Heart right ventricle (tissue), 16 donors: ENCODE measurements at places on chromosomes 11 and 22.

DNA sequence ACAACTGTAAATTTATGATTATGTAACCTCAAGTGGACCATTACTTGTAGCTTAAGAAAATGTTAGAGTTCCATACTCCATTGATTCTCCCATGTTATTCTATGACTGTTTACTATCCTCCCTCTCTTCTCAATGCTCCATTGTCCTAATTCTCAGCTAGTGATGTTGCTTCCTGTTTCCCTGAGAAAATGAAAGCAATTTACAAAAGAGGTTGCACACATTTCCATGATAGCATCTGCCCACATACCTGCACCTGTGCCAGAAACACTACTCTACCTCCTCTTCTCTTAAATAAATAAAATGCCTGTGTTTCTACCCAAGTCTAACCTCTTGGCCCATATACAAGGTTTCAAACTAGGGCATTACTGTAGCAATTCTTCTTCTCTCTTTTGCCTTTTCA, 1620.9 kb downstream of the FAM181B start:
- DNase-seq, result no peak

- DNase-seq, result peak; percentile 53
Observed at GRCh38 chr11:100863080-100863581, 176.0 kb downstream of the ARHGAP42 start.

GRCh38 chr22:33219648-33220384, 161.6 kb upstream of the SYN3 start:
- DNase-seq, result no peak

- DNase-seq, result peak; percentile 80
Observed at GRCh38 chr11:118572061-118572980, at the start of gene ARCN1. ARCN1 (plus strand) TSS chr11:118572409; CDS start chr11:118572548, 139 bp downstream.

DNA sequence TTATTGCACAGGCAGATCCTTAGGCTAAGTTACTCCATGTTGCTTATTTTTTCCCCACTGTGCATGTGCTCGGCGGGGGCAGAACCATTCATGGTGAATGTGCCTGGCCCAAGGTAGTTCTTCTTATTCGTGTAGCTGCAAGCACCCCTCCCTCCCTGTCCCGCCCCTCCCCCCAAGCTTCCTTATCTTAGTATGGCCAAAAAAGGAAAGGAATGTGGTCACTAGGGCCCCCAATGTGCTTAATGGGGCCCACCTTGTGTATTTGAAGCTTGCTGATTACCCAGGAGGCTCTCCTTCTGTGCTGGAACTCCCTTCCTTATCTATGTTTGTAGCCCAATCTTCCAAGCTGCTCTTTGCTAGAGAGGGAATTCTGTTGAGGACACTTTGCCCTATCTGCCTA, 1259.7 kb upstream of the RAG2 start:
- no peak for DNase-seq

GRCh38 chr11:2699531-2700414, at the start of gene KCNQ1OT1:
KCNQ1OT1 (minus strand) TSS chr11:2699994.
- DNase-seq, result peak; percentile 90

DNA sequence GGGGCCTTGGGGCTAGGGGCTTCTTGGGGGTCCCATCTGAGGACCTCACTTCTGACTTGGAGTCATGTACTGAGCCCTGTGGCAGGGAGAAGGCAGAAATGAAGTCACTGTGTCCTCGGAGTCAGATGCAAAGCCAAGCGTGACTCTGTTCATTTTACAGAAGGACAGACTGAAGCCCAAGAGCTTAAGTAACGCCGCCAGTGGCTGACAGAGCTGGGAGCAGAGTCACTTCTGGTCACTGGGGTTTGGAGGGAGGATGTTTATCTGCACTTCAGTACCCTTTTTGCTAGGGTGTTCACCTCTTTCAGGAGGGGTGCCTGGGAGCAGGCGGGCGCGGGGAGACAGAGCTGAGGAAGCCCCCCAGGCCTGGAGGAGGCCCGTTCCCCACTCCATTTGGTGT, 10.7 kb downstream of the CD6 start:
- DNase-seq, result no peak

- no peak for DNase-seq
Observed at GRCh38 chr22:38401336-38402084, 53.5 kb downstream of the KCNJ4 start.

GRCh38 chr11:2726964-2727363, 27.2 kb upstream of the KCNQ1OT1 start:
- no peak for DNase-seq

DNA sequence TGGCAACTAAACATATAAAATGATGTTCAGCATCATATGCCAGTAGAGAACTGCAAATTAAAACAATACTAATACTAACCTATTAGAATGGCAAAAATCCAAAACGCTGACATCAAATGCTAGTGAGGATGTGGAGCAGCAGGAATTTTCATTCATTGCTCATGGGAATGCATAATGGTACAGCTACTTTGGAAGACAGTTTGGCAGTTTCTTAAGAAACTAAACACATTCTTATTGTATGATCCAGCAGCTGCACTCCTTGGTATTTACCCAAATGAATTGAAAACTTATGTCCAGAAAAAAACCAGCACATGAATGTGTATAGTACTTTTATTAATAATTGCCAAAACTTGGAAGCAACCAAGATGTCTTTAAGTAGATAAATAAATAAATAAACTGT, 258.0 kb downstream of the TENM4 start:
- DNase-seq, result no peak

DNA sequence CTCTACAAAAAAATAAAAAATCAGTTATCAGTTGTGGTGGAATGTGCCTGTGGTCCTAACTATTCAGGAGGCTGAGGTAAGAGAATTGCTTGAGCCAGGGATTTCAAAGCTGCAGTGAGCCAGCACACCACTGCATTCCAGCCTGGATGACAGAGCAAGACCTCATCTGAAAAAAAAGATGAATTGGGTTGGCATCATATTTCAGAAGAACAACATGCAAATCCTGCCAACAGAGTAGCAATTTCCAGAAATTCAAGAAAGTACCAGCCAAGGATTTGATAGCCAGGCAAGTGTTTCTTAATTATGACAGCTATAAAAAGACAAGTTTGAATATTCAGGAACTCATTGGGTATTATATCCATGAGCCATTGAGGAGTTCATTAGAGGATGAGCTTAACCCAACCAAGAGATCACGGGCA, 75.2 kb downstream of the USP47 start:
- DNase-seq, result no peak

DNA sequence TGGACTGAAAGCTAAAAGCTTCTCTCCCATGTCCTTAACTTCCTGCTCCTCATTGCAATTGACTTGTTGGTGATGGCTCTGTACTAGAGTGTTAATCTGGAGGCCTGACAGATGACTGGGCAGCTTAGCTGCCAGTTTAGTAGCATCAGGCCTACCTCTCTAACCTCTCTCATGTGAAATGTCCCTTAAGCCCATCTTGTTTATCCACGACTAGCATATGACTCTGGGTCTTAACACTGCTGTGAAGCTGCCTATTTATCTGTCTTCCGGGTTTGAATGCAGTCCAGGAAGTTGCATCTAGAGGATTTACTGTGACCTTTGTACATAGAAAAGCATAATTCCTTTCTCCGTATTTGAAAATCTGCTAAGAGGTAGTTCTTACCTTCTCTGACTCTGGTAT, 85.3 kb upstream of the HORMAD2 start:
- no peak for DNase-seq

- DNase-seq, result no peak
Observed at GRCh38 chr11:101553891-101554292, 29.9 kb downstream of the TRPC6 start.

DNA sequence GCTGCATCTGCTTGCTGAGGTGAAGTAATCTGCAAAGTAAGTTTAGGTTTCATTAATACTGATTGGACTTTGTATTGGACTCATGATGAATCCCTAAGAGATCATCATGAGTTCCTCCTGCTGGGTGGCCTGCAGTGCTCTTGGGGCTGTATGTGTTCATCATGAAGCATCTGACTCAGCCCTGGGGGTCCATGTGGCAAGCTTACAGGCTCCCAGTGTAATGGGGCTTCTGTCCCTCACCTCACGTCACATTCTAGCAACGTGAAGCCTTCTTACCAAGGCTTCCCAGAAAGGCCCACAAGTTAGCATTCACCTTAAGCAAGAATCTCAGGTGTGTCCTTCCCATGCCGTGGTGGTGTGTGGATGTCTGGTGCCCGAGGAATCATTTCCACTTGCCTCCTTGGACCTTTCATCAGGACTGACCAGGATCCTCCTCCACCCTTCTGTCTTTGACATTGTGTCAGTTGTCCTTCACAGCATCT, 23.7 kb downstream of the CRKL start:
- DNase-seq, result no peak

GRCh38 chr11:120058931-120059330, 79.0 kb downstream of the TRIM29 start:
- no peak for DNase-seq

DNA sequence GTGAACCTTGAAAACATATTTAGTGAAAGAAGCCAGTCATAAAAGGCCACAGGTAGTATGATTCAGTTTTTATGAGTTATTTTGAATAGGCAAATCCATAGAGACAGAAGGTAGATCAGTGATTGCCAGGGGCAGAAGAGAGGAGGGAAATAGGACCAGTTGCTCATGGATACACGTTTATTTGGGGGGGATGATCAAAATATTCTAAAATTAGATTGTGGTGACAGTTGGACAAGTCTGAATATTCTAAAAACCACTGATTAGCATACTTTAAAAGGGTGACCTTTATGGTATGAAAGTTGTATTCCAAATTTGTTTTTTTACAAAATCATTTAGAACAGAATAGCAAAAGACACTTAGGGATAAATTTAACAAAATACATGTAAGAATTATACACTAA, 28.6 kb downstream of the QSER1 start:
- no peak for DNase-seq

DNA sequence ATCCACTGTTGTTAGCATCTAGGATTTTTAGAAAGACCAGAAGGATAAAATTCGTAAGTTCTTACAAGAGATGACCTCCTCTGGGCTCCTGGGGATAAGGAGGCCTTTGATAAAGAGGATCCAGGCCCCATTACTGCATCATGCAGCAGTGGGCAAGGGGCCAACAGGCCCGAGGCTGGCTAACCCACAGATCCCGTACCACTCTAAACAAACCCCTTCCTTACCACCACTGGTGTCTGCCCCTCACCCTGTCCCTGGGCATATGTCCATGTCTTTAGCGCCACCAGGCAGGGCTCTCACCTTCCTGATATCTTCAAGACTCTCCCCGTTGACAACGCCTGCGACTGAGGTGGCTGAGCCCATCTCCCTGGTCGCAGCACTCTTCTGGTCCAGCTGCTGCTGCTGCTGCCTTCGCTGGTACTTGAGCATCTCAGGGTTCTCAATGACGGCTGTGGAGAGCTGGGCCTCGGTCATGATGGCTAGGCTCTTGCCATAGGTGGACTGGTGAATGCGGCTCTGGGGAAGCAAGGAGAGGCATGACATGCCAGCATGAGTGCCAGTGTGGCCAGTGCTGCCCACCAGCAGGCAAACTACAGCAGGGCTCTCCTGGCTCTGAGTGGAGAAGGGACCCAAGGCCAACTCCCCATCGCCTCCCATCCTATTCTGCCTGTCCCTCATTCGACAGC, 46.2 kb downstream of the HIRA start:
- DNase-seq, result no peak

GRCh38 chr11:65557280-65558001, 718 bp downstream of the LTBP3 start:
- DNase-seq, result peak; percentile 43
